Upper lobe of left lung (tissue), 6 donors: ENCODE measurements at places on chromosomes 7 and 10. TPM values are rescaled to one million over a fixed set of nuclear protein-coding genes. Genes with fewer than 3 reads are reported as not detected.

Gene ITPRID1
- total RNA-seq: not detected

- no peak for DNase-seq
Observed at GRCh38 chr10:88883448-88883809, 3.4 kb downstream of the STAMBPL1 start.

Gene PIK3AP1
- total RNA-seq: 41.4 TPM

GRCh38 chr7:101559586-101559985, 69.5 kb downstream of the MYL10 start:
- DNase-seq: no peak

Gene ANTXRL
- not detected for total RNA-seq

GRCh38 chr7:88278881-88279280, 27.8 kb downstream of the STEAP4 start:
- no peak for DNase-seq

Gene HTR7
- total RNA-seq: 0.59 TPM

GRCh38 chr10:48550071-48550691, 54.7 kb downstream of the ARHGAP22 start:
- no peak for DNase-seq

Gene ZNHIT1
- total RNA-seq: 73.4 TPM

Gene C10orf53
- total RNA-seq: not detected

DNA sequence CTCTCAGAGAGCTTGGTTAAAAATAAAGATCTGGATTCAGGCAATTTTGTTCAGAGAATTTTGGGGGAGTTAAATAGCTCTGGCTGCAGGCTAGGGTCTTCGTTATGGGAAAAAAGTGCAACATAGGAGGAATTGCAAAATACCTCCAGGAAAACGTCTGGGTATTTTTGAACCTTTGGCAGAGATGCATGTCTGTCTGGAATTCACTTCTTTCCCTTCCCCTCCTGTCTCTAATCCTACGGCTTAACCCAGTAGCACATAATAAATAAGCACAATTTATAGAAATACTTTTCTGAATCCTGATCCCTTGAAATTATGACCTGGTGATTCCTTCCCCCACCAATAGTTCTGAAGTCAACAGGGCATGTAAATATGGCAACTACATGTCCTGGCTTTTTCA, 19.3 kb upstream of the NUP205 start:
- DNase-seq: no peak

DNA sequence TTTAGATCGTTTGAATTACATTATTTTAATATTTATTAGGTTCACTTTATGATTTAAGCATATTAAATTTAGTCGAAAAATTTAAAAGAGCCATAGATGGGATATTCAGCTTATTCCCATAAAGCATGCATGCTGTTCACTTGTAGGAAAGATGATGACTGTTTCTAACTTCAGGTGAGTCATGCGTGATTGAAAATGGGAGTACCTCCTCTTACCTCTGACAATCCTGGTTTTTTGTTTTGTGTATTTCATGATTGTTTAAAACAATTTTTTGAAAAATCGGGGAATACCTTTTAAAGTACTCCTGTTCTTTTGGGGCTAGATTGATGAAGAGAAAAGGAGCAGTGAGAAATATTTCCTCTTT, 1.4 kb downstream of the TNKS2 start:
- DNase-seq: no peak

Gene TMEM229A
- not detected for total RNA-seq

- no peak for DNase-seq
Observed at GRCh38 chr7:83161899-83162401, 734 bp downstream of the PCLO start.

Gene SFTPA1
- total RNA-seq: 14,730 TPM

GRCh38 chr7:27157702-27158431, 1.4 kb upstream of the HOXA7 start:
- DNase-seq: no peak

DNA sequence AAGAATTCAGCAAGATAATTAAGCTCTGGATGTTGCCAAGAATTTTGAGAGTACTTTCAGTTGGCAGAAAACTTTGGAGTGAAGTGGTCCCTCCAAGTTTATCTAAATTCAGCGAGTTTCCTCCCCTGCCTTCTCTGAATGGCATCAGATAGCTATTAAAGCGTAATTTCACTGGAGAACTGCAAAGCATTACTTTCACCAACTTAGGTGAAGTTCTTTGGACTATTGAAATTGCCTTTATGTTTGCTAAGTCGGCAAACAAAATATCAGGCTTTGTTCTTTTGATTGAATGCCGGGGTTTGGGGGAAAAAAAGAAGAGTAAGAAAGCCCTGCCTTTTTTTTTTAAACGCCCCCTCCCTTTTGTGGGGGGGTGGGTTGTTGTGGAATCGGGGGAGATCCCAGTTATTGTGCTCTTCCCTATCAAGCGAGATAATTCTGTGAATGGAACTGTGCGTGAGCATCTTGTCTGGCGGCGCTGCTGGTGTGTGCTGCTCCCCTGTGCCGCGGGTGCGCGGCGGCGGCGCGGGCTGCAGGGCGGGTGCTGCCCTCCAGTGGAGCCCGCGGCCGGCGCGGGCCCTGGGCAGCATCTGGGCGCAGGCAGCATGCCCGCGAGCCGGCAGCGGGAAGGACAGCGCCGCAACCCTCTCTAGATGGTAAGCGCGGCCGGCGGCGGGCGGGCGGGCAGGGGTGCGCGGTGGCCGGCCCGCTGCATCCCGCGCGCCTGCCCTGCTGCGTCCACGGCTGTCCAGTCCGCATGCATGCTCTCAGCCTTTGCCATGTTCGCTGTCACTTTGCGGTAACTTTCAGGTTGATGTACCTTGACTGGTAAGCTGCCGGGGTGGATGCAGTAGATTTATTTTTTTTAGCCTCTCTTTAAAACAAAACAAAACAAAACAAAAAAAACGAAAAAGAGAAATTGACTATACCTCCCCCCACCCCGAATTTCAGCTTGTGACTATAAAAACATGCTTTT, 176.5 kb downstream of the TCF7L2 start:
- DNase-seq: peak; percentile 71
